Activated CD8-positive, alpha-beta memory T cell treated with anti-CD3 and anti-CD28 coated beads, Interleukin-2, amount 50 U/mL, for 48 hours (primary cell): ENCODE measurements at places on chromosomes 12 and 14.

GRCh38 chr12:93757792-93758694, 80.9 kb downstream of the CRADD start:
- DNase-seq: no peak

- peak; percentile 66 for DNase-seq
Observed at GRCh38 chr14:50362764-50363713, 33.6 kb downstream of the CDKL1 start.

GRCh38 chr12:131734336-131735152, 23.7 kb downstream of the SFSWAP start:
- DNase-seq: no peak

GRCh38 chr14:37054869-37055268, 117.5 kb downstream of the SLC25A21 start:
- no peak for DNase-seq

- no peak for DNase-seq
Observed at GRCh38 chr12:103558879-103559278, 28.2 kb upstream of the STAB2 start.

- DNase-seq: no peak
Observed at GRCh38 chr12:78095623-78096022, 264.9 kb downstream of the NAV3 start.

GRCh38 chr12:131895640-131896079, 1.2 kb downstream of the ULK1 start:
- no peak for DNase-seq

DNA sequence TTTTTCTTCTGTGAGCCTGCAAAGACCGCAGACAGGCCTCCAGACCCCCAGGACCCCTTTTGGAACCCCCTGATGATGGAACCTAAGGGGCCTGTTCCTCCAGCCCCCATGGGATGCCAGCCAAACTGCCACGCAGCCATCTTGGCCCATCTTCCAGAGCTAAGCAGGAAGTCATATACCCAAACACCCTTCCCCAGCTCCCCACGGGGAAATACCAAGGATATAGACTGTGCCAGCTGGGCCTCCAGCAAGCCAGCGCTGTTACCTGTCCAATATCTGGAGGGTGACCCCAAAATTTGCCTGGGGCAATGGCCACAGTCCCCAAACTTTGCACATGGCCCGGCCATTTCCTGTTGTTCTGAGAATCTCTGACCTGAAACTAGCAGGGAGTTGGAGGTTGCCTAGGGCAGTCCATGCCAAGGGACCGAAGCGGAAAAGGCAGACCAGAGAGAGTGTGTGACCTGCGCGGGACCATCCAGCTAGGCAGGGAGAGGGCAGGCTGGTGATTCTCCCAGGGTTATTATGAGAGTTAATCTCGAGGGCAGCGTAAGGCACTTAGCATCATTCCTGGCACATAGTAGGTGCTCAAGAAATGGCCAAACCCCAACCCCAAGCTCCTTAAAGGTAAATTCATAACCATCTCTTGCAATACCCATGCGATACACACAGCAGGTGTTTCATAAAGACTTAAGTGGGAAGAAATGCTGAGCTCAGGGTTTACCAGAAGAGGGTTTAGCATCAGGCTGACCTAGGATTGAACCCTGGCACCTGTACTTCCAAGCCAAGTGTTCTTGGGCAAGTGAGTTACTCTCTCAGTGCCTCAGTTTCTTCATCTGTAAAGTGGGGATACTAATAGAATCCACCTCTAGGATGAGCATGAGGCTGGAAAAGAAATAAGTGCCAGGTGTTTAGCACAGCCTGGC, 2.6 kb upstream of the RASAL1 start:
- no peak for DNase-seq

DNA sequence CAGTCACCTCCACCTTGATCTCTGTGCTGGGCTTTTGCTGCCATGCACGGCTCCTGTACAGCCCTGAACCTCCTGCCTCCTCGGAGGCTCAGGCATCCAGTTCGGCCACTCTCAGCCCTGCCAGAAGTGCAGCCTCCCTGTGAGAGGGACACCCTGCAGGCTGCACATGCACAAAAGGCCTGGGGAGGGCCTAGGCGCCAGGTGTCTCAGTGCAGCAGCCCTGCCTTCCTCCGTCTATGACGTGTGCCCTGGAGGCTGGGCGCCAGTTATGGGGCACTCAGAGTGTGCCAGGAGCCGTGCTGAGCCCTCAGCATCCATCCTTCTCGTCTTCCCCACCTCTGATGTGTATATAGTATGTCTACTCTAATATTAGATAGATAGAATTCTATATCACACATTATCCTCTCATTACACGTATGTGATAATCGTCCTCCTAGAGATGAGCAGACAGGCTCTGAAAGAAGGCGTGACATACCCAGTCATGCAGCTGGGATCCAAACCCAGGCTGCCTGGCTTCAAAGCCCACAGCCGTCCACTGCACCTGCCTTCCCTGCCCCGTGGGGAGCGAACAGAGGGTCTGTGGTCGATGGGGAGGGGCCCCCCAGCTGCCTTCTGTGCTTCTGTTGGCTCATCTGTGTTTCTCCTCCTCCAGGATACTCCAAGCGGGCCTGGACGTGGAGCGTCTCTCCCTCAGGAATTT, 101.1 kb downstream of the B4GALNT3 start:
- no peak for DNase-seq

- DNase-seq: no peak
Observed at GRCh38 chr12:2334689-2335088, 281.9 kb downstream of the CACNA1C start.

DNA sequence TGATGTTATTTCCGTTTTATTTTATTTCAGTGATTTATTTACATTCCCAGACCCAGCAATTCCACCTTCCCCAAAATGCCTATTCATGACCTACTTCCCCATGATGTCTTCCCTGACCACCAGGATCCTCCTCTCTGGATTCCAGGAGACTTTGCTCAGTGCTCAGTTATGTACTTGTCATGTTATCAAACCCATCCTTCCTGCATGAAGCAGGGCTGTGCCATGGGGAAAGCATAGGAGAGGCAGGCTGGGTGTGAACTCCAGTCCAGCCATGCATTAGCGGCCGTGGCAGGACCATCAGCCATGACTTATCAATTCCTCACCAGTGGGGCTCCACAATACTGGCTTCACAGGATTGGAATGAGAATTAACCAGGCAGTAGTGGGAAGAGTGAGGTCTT, 57.8 kb downstream of the B4GALNT3 start:
- no peak for DNase-seq

DNA sequence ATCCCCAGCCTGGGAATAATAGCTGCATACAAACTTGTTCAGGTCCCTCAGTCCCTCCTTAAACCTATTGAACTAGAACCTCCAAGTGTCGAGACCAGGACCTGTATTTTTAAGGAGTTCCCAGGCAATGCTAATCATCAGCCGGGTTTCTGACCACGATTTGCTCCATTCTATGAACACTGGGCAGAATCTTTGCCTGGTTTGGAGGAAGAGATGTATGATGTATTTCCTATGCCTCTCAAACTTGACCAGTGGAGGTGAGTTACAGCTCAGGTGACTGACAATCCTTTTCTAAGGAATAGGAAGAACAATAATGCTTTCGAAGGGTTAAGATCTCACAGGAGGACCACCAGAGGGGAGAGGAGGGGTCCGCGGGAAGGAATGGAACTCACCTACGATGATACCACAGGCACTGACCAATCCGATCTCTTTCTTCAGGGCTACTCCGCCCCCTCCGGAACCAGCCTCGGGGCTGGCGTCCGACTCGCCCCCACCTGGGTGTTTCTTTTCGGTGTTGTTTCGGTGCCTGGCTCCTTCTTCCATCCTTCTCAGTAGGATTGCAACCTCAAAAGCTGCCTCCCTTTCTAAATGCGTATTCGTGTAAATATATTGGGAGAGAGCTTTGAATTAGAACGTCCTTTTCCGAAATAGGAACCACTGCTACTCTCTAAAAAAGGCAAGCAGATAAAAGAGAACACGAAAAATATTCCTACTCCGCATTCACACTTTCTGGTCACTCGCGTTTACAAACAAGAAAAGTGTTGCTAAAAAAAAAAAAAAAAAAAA, 895 bp downstream of the SLC7A8 start:
- peak; percentile 71 for DNase-seq

DNA sequence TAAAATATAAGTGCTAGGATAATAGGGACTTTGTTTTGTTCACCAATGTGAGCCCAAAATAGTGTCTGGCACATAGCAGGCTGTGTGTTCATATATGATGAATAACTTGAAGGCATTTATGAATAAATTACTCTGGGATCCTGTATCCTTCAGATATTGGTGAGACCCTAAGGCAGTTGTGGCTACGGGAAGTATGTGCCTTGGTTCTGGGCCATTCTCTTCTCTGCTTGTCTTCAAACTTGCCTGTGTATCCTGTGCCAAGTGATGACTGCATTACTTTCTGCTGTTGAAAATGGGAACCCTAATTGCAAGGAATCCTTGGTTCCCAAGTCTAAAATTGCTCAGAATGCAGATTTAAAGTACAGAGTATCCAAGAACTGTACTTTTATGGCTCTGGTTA, 67.6 kb upstream of the KTN1 start:
- no peak for DNase-seq

- no peak for DNase-seq
Observed at GRCh38 chr14:85762526-85762925, 232.6 kb downstream of the FLRT2 start.

GRCh38 chr12:70106347-70106746, 136.9 kb upstream of the CNOT2 start:
- DNase-seq: no peak

GRCh38 chr12:123895451-123895850, 77.2 kb downstream of the CCDC92 start:
- DNase-seq: no peak

DNA sequence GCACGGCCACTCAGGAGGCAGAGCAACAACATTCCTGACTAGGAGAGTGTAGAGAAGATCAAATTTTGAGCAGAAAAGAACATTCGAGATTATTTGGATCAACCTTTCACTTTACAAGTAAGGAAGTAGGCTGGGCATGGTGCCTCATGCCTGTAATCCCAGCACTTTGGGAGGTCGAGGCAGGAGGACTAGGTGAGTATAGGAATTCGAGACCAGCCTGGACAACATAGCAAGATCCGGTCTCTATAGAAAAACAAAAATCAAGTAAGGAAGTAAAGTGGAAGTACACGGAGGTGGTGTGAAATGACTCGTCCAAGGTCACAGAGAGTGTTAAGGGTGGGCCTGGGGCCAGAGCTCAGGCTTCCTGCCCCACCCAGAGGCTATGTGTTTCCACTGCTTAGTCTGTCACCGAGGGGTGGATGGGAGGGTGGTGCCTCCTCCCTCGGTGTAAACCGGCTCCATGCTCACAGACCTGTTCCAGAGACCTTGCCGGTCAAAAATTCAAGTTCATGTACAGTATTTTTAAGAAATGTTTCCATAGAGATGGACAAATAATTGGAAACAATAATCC, 51.9 kb downstream of the MAP1LC3B2 start:
- no peak for DNase-seq

GRCh38 chr12:2161473-2161872, 108.7 kb downstream of the CACNA1C start:
- no peak for DNase-seq

GRCh38 chr12:51632623-51633022, 41.6 kb downstream of the SCN8A start:
- DNase-seq: no peak

- DNase-seq: no peak
Observed at GRCh38 chr14:67425608-67426007, 13.6 kb upstream of the PLEK2 start.

DNA sequence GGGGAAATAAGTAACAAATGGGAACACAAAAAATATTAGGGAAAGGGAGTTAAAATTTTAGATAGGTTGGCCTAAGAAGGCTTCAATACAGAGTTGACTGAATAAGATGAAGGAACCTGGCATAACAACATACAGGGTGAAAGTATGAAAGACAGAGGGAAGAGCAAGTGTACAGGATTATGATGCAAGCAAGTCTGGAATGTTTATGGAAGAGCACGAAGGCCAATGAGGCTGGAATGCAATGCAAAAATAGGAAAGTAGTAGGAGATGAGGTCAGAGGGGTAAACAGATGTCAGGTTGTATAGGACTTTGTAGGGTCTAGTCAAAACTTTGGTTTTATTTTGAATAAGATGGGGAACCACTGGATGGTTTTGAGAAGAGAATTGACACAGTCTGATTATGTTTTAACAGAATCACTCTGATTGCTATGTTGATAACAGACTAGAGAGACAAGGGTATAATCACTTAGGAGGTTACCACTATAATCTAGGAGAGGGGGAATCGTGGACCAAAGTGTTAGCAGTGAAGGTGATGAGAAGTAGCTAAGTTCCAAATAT, 96.8 kb downstream of the OSBPL8 start:
- DNase-seq: no peak

GRCh38 chr12:3366451-3367110, 124.4 kb upstream of the PRMT8 start:
- DNase-seq: no peak

GRCh38 chr12:32117316-32117715, 10.7 kb downstream of the BICD1 start:
- DNase-seq: no peak

DNA sequence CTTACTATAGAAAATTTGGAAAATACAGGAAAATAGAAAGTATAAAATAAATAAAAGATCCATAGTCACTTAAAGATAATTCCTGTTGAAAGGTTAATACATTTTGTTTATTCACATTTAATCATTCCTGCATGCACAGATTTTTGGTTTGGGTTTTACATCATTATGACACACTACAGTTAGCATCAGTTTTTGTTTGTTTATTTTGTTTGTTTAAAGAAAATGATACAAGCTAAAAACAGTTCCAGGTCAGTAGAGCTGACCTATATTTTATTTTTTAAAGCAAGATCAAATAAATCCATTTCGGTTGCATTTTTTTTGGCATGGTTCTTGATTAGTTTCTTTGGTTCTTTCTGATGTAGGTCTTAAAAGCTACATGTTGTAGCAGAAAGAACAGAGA, 68.8 kb upstream of the CCDC91 start:
- DNase-seq: no peak

DNA sequence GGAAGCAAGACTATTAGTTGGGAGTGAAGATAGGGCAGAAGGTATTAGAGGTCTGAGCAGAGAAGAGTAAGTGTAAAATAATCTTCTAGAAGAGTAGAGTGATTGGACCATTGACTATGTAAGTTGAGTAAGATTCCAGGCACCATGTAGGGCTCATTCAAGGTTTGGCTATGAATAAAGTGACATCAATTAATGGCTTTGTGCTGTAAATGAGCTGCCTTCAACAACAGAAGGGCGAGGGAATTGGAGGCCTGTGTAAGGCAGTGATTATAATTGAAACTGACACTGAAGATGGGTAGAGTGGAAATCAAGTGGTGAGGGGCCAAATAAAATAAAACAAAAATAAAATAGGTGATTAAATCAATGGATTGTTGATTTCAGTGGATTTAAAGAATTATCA, 26.4 kb downstream of the PTPRQ start:
- DNase-seq: no peak

- DNase-seq: no peak
Observed at GRCh38 chr14:95389471-95390011, 69.8 kb upstream of the CLMN start.

DNA sequence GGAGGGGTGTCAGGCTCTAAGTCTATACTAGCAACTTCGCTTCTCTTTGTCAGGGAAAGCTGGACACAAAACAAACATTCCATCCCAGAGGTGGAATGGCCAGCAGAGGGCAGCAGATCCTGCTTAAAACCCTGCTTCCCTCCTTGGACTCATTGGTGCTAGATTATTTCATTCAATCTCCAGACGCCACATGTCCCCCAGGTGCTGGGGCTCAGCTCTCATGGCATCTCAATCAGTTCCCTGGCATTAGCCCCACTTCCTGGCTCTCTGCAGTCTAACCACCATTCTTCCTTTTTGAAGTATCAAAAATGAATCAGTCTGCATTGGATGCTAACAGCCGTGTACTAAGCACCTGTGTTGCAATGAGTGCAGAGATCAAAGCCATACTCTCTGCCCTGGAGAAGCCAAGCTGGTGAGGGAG, 8.1 kb upstream of the PPP1R1A start:
- peak; percentile 81 for DNase-seq

- no peak for DNase-seq
Observed at GRCh38 chr12:75720812-75721641, 209.6 kb upstream of the KRR1 start.
